ENCODE measurements at places on chromosomes 6 and 20.

DNA sequence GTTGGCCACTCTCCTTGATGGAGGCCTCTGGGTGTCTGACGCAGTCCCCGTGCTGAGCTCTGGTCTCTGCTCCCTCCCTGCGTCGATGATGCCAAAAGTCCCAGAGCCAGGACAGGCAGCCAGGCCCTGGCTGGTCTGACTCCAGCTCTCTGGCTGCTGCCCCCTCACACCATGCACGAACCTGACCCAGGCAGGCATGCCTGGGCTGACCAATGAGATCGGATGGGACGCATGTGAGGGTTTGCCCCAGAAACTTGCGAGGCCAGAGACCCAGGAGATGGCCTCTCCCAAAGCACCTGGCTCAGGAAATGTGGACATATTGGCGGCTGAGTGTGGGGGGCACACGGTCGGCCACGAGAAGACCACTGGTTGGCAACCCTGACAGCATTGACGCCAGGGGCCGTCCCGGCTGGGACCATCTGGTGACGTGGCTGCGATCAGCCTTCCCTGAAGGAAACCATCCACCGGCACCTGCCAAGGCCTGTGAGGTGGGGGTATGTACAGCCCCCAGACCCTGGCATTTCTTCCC, 51.2 kb upstream of the FRMD1 start:
- no peak for DNase-seq

DNA sequence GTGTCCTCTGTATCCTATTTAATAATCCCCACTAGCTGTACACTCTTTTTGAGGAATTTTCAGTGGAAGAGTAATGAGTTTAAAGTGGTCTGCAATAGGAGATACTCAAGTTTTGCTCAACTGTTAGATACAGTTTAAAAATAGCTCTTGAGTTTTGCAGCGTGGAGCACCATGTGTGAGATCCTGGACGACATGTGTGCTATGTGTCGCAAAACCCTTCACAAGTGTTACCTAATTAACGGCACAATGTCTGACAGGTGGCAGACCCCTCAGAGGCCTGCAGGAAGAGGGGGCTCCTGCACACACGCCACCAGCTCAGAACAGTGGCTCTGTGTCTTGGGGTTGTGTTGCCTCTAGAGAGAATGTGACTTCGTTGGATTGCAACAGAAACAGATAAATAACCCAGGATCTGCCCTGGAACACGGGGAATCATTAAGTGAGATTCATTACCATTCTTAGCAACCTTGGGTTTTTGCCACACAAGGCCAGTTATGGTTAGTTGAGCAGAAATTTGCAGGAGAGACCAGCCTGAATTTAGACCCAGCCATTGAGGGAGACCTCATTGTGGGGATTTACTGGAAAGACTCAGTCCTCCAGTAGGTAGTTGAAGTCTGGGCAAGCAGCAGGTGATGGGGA, 73.8 kb downstream of the SASH1 start:
- no peak for DNase-seq

DNA sequence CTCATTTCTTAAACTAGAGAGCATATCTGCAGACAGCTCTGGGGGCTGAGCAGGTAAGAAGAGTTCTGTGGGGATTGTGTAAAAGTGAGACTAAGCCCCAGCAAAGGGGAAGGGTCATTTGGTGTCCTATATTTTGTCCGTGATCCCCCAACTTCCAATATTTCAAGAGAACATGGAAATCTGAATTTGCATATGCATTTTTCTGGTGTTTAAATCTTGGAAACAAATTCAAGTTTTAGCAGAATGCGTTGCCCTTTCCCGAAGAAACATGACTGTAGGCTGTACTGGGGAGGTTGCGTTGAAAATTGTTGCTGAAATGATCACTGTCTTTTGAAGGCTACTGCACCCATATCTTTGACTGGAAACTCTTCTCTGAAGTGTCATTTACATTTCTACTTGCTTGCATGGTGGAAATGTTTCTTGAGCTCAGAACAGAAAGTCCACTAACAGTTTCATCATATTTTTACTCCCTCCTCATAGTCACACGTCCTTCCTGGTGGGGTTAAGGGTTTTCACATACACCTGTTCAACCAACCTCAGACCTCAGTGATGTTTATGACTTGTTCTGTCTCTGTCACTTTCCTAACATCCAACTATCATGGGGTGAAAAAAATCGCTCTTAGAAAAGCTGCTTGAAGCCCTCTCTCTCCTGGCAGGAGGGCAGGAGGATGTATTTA, 140.3 kb downstream of the BCAS1 start:
- no peak for DNase-seq

DNA sequence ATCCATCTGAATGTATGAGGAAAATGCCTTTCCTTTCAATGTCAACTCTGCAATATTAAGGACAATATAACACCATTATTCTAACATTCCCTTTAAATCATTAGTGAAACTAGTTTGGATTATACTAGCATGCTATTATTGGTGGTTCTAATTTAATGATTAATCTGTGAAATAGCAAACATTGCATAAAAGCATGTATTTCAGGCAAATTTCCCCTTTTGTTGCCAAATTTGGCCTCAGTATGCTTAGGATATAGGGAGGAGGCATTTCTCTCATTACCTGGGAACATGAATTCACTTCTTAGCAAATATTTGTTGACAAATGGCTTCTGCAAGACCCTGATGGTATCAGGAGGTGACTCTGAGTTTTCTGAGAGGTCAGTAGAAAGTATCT, 1.6 kb downstream of the TPMT start:
- DNase-seq, result no peak

DNA sequence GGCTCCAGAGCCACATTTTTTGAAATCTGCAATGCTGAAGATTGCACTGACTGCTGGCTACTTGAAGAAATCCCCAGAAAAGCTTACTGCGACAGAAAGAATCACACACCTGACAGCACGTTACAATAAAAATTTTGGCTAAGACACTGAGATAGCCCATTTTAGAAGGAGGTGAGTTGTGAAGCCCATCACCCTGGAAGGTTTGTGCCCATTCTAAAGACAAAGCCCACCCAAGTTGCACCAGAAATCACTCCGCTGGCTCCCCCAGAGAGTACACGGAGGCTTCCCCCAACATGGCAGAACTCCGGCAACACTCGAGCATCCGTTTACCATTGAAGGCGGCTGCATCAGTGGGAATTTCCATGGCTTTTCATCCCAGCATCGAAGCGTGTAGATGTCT, 29.4 kb downstream of the LPA start:
- no peak for DNase-seq

DNA sequence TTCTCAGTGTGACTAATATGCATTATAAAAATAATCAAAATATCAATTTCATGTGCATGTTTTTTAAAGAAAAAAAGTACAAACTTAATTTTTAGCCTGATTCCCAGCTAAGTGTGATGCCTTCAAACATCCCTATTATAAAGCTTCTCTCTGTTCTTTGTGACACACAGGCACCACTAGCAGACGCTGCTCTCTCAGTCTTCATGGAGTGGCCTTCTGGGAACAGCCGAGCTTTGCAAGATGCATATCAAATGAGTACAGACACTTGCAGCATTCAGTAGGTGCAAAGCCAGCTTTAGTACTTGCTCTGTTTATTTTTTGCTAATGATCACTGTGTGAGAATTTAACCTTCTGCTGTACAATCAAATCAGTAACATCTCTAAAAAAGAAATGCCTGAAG, 340.0 kb downstream of the ADGRB3 start:
- DNase-seq, result no peak

GRCh38 chr6:71194724-71195123, 93.9 kb upstream of the OGFRL1 start:
- DNase-seq, result no peak

GRCh38 chr6:119348096-119348747, 1.3 kb downstream of the MAN1A1 start:
- no peak for DNase-seq

- no peak for DNase-seq
These were observed 95.0 kb downstream of the ATRN start for GRCh38 chr20:3565851-3566250.

GRCh38 chr6:37984578-37984977, 165.1 kb downstream of the ZFAND3 start:
- no peak for DNase-seq

- DNase-seq, result peak; percentile 96
These were observed 2.8 kb downstream of the JARID2 start for GRCh38 chr6:15248451-15249370.

Data from left hindlimb (tissue), 1 donor.